ENCODE measurements at places on chromosomes 4 and X. TPM values are rescaled to one million over a fixed set of nuclear protein-coding genes. Genes with fewer than 3 reads are reported as not detected.

Gene FRG2
- total RNA-seq: not detected

Gene PDE6B
- total RNA-seq: 1.8 TPM

Gene VCX3B
- total RNA-seq: not detected

Gene NUDT11
- 3.9 TPM for total RNA-seq

Gene RNF128
- not detected for total RNA-seq

Gene UGT8
- 0.14 TPM for total RNA-seq

Gene PTCHD1
- total RNA-seq: not detected

Gene DUX4
- not detected for total RNA-seq

Gene PLP1
- total RNA-seq: not detected

DNA sequence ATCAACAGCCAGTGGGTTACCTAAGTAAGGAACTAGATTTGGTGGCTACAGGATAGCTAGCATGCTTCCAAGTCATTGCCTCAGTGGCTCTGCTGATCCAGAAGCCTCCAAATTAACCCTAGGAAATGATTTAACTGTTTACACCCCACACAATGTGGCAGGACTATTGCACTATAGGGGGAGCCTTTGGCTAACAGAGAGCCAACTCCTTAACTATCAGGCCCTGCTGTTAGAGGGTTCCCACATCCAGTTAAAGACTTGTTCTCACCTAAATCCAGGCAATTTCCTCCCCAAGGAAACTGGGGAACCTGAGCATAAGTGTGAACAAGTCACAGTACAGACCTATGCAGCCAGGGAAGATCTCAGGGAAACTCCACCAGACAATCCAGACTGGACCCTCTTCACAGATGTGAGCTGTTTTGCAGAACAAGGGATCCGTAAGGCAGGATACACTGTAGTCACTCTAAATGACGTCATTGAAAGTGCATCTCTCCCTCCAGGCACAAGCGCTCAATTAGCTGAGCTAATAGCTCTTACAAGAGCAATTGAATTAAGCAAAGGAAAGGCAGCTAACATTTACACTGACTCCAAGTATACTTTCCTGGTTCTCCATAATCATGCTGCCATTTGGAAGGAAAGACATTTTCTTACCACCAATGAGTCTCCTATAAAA lies 185.3 kb upstream of the SPOCK3 start:
- no peaks in the 10 kb centered on the region for H3K36me3 ChIP-seq
- no peaks in the 10 kb centered on the region for H3K27me3 ChIP-seq
- DNase-seq: no peak
- H3K4me3 ChIP-seq: no peak overlapping the region
- H3K4me1 ChIP-seq: no peaks in the 10 kb centered on the region

- H3K36me3 ChIP-seq: no peaks in the 10 kb centered on the region
- peak overlapping the region; percentile 64 for H3K4me3 ChIP-seq
- H3K27ac ChIP-seq: peak overlapping the region; percentile 97
- peaks cover 29% of the 10 kb centered on the region for H3K4me1 ChIP-seq
Measured at GRCh38 chr4:168480931-168481611, 779 bp upstream of the DDX60L start.

- no peaks in the 10 kb centered on the region for H3K27me3 ChIP-seq
- H3K36me3 ChIP-seq: no peaks in the 10 kb centered on the region
- H3K27ac ChIP-seq: no peak overlapping the region
- no peaks in the 10 kb centered on the region for H3K4me1 ChIP-seq
Measured at GRCh38 chr4:162706632-162707031, 460.1 kb downstream of the NAF1 start.

GRCh38 chr4:174099712-174100111 lies 183.8 kb downstream of the FBXO8 start:
- no peak overlapping the region for H3K27ac ChIP-seq
- no peak for DNase-seq

GRCh38 chr4:70759126-70759525 lies 37.4 kb downstream of the RUFY3 start:
- H3K4me1 ChIP-seq: no peaks in the 10 kb centered on the region
- no peak overlapping the region for H3K4me3 ChIP-seq
- H3K27me3 ChIP-seq: no peaks in the 10 kb centered on the region

DNA sequence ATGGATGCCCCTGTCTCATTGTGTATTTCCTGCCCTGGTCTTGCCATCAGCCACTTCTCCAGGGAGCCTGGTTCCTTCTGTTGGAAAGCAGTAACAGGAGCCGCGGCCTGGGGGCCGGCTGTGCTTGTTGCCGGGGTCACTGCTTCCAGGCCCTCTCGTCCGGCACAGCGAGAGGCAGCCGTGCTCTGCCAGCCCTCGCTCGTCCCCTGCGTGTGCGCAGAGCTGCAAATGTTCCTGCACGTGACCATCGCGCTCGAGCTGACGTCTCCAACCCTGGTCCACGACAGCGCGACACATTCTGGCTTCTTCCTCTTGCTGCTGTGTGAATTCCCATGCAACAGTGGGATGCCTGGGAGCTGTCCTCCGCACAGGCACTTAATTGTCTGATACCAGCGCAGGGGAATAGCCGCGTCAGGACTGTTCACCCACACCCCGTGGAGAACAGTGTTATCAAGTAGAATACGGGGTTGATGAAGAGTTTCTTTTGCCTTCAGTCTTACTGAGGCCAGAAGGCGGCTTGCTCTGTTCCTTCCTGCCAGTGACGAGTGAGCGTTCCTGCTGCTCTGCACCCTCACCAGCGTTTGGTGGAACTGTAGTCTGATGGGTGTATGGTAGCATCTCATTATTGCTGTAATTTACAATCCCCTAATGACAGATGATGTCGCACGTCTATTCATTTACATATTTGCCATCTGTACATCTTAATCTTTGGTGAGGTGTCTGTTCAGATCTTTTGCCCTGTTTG lies 12.3 kb downstream of the PDE6B start:
- no peak overlapping the region for H3K4me3 ChIP-seq
- no peaks in the 10 kb centered on the region for H3K4me1 ChIP-seq

DNA sequence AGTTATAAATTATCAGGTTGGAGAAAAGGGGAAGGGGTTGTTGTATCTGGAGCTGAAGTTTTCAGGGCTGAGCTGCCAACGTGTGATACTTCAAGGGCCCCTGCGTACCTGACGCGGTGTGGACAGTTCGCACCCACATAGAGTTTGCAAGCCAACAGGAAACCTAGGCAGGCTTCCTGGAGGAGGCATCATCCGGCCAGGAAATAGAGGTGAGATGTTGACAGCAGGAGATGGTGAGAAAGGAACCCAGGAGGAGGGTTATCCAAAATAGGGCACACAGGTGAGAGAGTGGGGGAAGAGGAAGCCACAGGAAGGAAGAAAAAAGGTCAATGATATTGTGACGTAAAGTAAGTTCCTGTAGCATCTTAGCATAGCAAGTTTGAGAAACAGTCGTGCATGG lies 127.2 kb downstream of the DHRSX start:
- no peaks in the 10 kb centered on the region for H3K27me3 ChIP-seq
- H3K4me3 ChIP-seq: no peak overlapping the region
- no peak overlapping the region for H3K27ac ChIP-seq
- DNase-seq: no peak
- no peaks in the 10 kb centered on the region for H3K4me1 ChIP-seq

- no peak overlapping the region for H3K27ac ChIP-seq
- H3K36me3 ChIP-seq: no peaks in the 10 kb centered on the region
- DNase-seq: no peak
- H3K4me3 ChIP-seq: no peak overlapping the region
Measured at GRCh38 chr4:172938072-172938829, 230.4 kb upstream of the GALNT7 start.

DNA sequence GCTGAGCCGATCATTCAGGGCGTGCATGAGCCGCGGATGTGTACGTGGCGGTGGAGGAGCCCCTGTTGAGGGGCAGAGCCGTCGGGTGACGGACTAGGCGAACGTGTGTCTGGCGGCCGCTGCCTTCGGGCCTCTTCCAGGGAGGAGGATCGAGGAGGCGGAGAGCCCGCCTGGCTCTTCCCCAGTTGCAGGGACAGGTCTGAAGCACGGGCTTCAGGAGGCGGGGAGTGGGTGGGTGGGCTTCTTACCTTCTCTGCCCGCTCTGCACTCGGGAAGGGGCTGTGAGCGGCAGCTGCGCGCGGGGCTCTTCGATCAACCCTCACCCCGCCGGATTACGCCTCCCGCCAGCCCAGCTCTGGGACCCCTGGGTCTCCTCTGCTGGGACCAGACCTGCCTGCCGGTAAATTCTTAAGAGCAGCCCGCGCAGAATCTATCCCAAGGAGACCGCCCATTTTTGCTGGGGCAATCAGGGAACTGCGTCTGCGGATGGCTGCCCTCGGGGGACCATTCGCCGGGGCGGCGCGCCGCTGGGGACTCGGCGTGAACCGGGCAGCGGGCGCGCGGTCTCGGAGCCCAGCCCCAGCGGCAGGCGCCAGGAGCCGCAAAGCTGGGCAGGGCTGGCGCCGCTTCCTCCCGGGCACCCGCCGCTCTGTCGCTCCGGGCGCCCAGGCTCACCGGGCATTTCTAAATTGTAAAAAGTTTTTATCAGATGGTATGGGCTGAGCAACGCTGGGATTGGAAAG lies 4.9 kb downstream of the PLAC8 start:
- peak overlapping the region; percentile 48 for H3K4me3 ChIP-seq
- peak; percentile 52 for DNase-seq
- no peaks in the 10 kb centered on the region for H3K36me3 ChIP-seq

- no peak overlapping the region for H3K27ac ChIP-seq
- no peaks in the 10 kb centered on the region for H3K4me1 ChIP-seq
- no peak for DNase-seq
- H3K4me3 ChIP-seq: no peak overlapping the region
Measured at GRCh38 chr4:120771907-120772306, 150.6 kb downstream of the PRDM5 start.

DNA sequence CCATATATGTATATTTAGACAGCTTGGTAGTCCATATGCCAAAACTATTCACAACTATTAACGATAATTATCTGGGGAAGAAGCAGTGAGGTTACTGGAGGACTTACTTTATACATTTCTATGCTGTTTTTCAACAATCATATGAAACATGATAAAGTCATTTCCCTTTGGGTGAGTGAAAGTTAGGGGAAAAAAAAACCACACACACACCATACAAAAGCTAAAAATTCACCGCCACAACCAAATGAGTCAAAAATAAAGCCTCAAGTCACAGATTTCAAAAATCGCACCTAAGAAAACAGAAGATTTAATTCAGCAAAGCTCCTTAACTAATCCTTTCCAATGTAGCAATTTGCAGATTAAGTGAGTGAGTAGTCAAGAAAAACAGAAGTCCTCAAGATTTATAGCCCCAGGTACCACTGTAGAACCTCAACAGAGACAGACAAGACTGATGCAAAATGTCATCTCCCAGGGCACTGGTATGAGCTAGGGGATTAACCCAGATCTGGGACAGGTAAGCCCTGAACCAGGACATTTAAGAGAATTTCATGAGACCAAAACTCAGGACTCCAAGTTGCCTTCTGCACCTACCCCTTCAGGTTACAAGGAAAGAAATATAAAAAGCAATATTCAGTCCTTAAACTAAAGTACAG lies 35.1 kb downstream of the SYTL4 start:
- no peaks in the 10 kb centered on the region for H3K4me1 ChIP-seq
- no peak overlapping the region for H3K27ac ChIP-seq
- H3K4me3 ChIP-seq: no peak overlapping the region
- no peak for DNase-seq

DNA sequence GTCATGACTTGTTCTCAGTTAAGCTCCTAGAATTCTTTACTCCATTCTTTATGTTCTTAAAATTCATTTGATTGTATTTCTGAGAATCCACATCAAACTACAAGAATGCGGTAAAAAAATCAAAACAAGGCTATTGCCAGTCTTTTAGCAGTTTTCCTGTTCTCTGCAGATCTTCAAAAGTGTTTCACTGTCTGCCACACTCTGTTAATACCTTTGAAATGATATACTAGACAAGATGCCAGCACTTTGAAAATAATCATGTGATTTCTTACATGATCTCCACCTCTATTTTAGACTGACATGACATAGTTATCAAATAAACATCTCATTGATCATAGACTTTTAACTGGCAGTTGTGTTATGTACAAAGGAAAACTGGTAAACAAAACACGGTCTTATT lies 30.1 kb upstream of the GPRIN3 start:
- H3K27ac ChIP-seq: no peak overlapping the region
- H3K4me1 ChIP-seq: no peaks in the 10 kb centered on the region
- H3K36me3 ChIP-seq: no peaks in the 10 kb centered on the region
- no peak overlapping the region for H3K4me3 ChIP-seq
- no peak for DNase-seq

DNA sequence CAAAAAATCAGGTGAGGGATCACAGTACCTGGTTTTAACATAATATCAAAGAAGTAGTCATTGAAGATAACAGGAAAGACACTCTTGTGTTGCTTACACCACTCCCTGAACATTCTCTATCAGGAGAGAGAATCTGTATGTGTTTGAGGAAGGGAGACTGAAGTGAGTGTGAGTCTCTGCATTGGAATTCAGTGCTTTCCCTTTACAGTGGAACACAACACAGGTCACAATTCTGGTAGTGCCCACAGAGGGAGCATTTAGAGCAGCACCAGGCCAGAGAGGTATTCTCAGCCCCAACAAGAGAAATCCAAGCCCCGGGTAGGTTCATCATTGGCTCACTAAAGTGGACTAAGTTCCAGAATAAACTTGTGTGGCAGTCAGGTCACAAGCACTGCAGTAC lies 64.7 kb upstream of the UBQLN2 start:
- H3K27ac ChIP-seq: no peak overlapping the region
- no peaks in the 10 kb centered on the region for H3K4me1 ChIP-seq
- DNase-seq: no peak
- H3K4me3 ChIP-seq: no peak overlapping the region

- H3K27ac ChIP-seq: no peak overlapping the region
- no peaks in the 10 kb centered on the region for H3K36me3 ChIP-seq
- H3K27me3 ChIP-seq: no peaks in the 10 kb centered on the region
- no peaks in the 10 kb centered on the region for H3K4me1 ChIP-seq
- H3K4me3 ChIP-seq: no peak overlapping the region
Measured at GRCh38 chr4:105624530-105624929, 72.1 kb downstream of the ARHGEF38 start.

GRCh38 chr4:1402021-1402515 lies 4.2 kb downstream of the NKX1-1 start:
- H3K27me3 ChIP-seq: peaks cover 33% of the 10 kb centered on the region
- DNase-seq: no peak
- no peak overlapping the region for H3K4me3 ChIP-seq
- H3K4me1 ChIP-seq: no peaks in the 10 kb centered on the region
- no peaks in the 10 kb centered on the region for H3K36me3 ChIP-seq

DNA sequence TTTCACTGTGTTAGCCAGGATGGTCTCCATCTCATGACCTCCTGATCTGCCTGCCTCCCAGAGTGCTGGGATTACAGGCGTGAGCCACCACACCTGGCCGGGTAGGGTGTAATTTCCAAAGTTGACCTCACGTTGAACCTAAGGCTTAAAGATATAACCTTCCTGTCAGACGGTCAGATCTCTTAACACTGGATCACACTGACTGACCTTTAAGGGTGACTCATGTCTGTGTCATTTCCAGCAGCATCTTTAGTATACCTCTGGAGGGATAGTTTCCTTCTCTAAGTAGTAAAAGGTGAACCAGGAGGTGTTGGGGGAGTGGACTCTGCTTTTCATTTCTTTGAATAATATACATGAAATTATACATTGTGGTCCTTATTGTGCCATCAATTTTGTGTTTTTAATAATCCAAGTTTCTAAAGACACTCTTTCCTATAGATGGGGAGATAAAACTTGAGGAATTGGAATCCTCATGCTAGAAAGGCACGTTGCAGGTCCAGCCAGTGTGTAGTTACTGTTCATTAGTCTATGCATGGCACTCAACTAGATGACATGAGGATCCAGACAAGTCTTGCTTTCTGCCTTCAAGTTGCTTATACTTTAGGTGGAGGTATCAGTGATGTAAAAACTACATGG lies 45.7 kb downstream of the ARHGAP10 start:
- peaks cover 46% of the 10 kb centered on the region for H3K4me1 ChIP-seq
- H3K4me3 ChIP-seq: no peak overlapping the region
- no peak for DNase-seq
- no peaks in the 10 kb centered on the region for H3K36me3 ChIP-seq
- H3K27ac ChIP-seq: no peak overlapping the region

Data from endothelial cell of umbilical vein (primary cell).